ENCODE measurements at places on chromosomes 1 and 21.

DNA sequence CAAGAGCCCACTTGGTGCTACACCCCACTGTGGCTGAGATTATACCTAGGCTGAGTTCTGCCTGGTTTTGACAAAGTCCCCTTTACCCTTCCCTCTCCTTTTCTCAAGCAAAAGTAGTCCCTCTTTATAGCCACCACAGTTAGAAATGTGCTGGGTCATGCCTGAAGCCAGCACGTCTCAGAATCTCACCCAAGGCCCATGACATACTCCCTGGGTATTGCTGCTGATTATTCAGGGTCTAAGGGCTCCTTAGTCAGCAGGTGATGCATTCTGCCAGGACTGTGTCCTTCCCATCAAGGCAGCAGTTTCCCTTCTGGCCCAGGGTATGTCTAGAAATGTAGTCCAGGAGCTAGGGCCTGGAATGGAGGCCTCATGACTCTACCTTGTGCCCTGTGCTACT, 67.3 kb upstream of the COX20 start:
- DNase-seq, result no peak

- no peak for DNase-seq
These were observed 43.7 kb upstream of the EXOSC10 start for GRCh38 chr1:11143401-11143800.

DNA sequence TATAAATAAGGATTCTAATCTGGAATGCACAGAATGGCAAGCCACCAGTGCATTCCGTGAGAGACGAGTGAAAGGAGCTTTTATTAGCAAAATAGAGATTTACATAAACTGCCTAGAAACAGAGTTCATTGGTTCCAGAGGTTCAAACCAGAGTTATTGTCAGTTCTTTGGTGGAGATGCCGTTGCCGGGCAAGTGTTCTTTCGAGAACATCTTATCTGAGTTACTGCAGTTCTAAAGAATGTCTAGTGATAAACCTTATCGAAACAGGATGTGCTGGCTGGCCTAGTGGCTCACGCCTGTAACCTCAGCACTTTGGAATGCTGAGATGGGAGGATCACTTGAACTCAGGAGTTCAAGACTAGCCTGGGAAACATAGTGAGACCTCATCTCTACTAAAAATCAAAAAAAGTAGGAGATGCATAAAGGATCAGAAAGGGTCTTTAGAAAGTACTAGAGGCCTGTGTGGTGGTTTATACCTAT, 19.9 kb upstream of the EVI5 start:
- peak; percentile 28 for DNase-seq

GRCh38 chr1:45833361-45833760, 29.9 kb downstream of the MAST2 start:
- no peak for DNase-seq

DNA sequence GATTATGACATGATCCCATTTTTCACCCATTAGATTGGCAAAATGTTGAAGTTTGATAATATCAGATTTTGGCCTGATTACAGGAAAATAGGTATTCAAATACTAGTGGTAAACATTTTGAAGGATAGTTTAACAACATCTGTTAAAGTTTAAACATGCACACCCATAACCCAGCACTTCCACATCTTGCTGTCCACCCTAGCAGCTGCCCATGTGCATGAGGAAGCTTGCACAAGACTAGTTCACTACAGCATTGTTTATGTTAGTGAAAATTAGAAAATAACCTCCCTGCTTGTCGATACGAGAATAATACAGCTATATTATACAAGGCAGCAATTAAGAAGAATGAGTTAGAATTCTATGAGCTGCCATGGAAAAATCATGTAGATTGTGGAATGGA, 127.6 kb downstream of the C1orf21 start:
- DNase-seq, result no peak

DNA sequence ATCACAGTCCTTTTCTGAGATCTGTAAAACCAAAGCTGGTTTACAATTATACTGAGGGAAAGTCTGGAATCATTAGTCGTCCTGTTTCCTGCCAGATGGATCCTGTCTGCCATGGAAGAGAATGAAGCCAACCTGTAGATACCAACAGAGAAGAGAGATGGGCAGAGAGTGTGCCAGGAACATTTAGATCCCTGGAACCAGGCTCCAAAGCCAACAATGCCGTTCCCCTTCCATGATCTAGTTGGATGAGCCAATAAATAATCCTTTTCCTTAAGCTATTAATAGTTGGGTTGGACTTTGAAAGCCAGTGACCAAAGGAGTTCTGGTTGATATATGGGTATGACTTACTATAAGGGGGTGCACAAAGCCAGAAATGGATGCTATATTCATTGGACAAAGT, 15.0 kb downstream of the CAPN8 start:
- DNase-seq, result no peak

DNA sequence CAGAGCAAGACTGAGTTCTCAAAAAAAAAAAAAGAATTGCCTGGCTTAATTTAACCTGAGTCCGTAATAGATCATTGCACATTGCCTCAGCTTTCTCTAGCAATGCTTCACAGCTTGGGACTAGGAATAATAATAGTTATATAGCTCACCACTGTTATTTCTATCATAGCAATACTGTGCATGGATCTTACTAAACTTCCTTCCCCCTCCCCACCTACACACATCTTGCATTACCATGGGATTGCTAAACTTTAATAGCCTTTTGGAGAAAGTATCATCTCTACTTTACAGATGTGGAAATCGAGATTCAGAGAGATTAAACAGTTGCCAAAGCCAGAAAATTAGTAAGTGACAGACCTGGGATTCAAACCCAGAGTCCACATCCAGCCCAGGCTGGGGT, 99.4 kb downstream of the ATP5PO start:
- DNase-seq, result no peak

DNA sequence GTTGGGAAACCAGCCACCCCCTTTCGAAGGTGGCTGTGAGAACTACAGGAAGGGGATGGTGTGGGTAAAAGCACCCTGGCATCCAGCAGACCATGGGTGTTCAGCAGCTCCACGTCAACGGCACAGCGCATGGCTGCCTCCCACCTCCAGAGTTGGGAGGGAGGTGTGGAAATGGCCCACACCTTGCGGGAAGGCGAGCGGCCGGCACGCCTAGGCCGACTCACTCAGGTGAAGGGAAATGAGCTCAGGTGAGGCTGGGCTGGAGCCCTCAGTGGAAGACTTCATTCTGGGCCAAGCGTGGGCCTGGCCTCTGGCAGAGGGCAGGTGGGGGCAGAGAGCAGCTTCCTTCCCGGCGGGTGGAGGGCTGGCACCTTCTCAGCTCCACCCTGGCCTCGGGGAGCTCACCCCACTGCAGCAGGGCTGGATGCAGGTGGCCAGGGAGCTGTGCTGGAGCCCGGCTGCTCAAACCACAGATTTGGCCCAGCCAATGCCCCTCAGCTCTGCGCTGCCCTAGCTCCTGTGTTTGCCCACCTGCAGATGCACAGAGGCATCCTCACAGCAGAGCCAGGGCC, 24.8 kb upstream of the ALDH4A1 start:
- no peak for DNase-seq

DNA sequence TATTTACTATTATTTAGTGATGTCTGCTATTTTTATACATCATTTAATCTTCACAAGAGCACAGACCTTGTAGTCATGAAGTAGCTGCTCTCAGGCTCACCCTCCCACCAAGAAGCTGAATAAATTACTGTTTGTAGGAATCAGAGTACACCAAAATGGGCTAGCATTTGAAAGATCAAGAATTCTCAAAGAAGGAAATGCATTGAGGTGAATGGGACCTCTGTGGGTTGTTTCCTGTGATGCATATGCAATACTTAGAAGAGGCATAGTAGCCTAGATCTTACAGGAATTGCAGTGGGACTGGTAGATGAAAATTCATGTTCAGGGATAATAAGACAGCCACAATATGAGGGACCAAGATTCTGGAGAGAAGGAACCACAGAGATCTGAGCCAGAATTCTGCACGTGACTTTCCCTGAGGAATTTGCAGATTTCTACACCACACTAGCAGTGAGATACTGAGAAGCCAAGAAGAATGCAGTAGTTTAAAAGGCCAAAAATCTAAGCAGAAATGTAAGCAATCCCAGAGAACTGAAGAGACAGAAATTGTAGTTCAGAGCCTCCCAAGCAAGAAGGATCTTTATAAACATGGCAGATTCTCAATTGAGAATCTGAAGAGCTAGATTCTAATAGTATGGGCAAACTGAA, 307.0 kb downstream of the ST6GALNAC3 start:
- DNase-seq, result no peak

- DNase-seq, result no peak
These were observed 18.2 kb downstream of the ADAR start for GRCh38 chr1:154589780-154590179.

- no peak for DNase-seq
These were observed 16.5 kb downstream of the CTSS start for GRCh38 chr1:150748878-150749719.

- no peak for DNase-seq
These were observed 52.0 kb downstream of the PRDM2 start for GRCh38 chr1:13751985-13752384.

DNA sequence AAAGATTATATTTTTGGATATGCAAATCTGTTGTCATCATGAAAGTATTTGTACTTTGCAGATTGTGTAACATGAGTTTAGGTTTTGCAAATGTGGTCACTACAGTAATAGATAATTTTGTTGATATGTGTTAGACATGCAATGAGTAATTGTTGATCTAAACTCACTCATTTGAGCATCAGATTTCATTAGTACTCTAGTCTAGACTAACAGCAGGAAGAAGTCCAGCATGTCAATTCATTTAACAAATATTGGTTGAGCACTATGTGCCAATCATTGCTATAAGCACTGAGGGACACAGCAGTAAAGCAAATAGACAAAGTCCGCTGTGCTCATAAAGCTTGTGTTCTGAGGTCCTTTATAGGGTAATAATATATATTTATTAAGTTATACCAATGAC, 350.0 kb downstream of the USP25 start:
- DNase-seq, result no peak

GRCh38 chr1:145892486-145893087, 6.9 kb upstream of the ANKRD35 start:
- no peak for DNase-seq

- DNase-seq, result no peak
These were observed 22.8 kb upstream of the CTBS start for GRCh38 chr1:84597011-84597410.

- peak; percentile 59 for DNase-seq
These were observed at the start of gene ST6GALNAC3 for GRCh38 chr1:76074321-76075187. TSS of gene ST6GALNAC3 (plus strand) at chr1:76074746.

GRCh38 chr1:237247442-237247841, 205.5 kb downstream of the RYR2 start:
- no peak for DNase-seq

GRCh38 chr1:155898888-155899287, 12.3 kb downstream of the RIT1 start:
- no peak for DNase-seq

GRCh38 chr1:234999513-234999940, 129.1 kb downstream of the TOMM20 start:
- DNase-seq, result no peak

DNA sequence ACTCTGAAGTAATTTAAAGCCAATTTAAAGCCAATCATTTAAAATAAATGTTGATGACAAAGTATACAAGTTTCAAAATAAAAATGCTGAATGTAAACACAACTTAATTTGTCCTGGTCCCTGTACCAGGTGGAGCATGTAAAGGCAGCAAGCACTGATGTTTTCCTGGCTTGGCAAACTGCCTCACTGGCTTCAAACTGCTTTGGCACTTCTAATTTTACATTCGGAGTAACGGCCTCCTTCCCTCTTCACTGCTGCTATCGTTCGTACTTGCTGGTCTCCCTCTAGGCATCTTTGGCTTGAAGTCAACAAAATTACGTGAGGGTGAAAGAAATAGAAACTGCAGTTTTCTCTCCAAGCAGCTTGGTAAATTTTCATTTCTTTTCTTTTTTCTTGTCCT, 287.9 kb downstream of the LTN1 start:
- DNase-seq, result no peak

- DNase-seq, result no peak
These were observed 63.3 kb downstream of the COL18A1 start for GRCh38 chr21:45468051-45468970.

GRCh38 chr1:165451691-165452090, 6.8 kb upstream of the RXRG start:
- no peak for DNase-seq

GRCh38 chr1:4908486-4908885, 254.1 kb downstream of the AJAP1 start:
- DNase-seq, result no peak

- no peak for DNase-seq
These were observed 31.9 kb upstream of the IVNS1ABP start for GRCh38 chr1:185348985-185349384.

DNA sequence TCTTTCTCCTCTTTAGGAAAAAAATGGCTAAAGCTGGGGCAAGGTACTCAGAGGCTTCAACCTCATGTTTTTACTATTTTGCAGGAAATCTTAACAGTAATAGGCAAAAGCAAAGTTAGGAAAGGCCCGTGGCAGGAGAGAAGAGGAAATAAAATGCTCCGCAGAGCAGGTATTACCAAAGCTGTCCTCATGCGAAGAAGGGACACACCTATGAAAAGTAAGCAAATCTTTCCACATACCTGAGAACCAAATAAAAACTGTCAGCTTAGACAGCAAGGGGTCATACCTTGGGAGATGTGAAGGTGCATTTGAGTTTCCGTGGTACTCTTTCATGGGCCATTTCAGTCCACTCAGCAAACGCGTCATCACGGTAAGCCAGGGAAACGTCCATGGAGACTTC, 73.5 kb downstream of the WLS start:
- no peak for DNase-seq

- peak; percentile 12 for DNase-seq
These were observed 151.1 kb downstream of the LYPLAL1 start for GRCh38 chr1:219324629-219325367.

- DNase-seq, result peak; percentile 92
These were observed 52.2 kb upstream of the ARTN start for GRCh38 chr1:43881415-43881814.

GRCh38 chr1:194071205-194071604, 884.8 kb upstream of the B3GALT2 start:
- DNase-seq, result no peak

- no peak for DNase-seq
These were observed 63.9 kb downstream of the URB2 start for GRCh38 chr1:229689904-229690303.

GRCh38 chr1:237507005-237507404, 383.7 kb downstream of the ZP4 start:
- DNase-seq, result no peak

- no peak for DNase-seq
These were observed 103.5 kb downstream of the RGS7 start for GRCh38 chr1:241253471-241253870.

DNA sequence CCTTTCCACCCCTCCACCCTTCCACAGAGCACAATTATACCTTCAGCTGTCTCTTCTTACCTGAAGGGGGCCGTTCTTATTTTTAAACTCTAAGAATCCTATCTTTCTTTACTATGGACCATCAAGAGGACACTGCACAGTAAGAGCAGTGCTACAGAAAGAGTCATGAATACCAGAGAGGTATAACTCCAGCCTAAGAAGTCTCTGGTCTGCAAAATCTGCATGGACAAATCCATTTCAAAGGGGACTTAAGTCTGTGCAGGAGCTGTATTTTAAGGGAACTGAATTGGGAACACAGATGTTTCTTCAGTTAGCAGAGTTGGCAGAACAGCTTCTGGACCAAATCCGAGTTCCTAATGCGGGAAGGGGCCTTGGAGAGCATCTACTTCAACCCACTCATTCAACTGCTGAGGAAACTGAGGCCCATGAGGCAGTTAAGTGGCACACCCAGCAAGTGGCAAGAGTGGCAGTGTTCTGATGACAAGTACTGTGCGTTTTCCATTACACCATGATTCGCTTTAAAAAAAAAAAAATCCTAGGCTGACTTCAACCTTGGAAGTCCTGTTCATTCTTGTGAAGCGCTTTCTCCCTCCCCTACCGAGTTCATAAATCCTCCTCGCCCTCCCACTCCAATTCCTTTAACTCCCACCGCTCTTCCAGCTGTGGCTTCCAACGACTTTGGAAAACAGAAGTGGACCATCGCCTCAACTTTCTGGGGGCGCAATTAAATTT, 1.8 kb downstream of the PLPP3 start:
- DNase-seq, result peak; percentile 17
